ENCODE measurements at places on chromosomes 16 and 17. TPM values are rescaled to one million over a fixed set of nuclear protein-coding genes. Genes with fewer than 3 reads are reported as not detected.

KCNJ18 gene
- not detected for total RNA-seq

SPATA32 gene
- total RNA-seq, result not detected

- no peak for DNase-seq
Observed at GRCh38 chr17:10060526-10060925, 137.9 kb downstream of the GAS7 start.

- no peak for DNase-seq
Observed at GRCh38 chr17:43714465-43715149, 44.0 kb downstream of the SOST start.

GRCh38 chr17:37492167-37492566 lies 2.5 kb downstream of the DUSP14 start:
- DNase-seq, result no peak

DNA sequence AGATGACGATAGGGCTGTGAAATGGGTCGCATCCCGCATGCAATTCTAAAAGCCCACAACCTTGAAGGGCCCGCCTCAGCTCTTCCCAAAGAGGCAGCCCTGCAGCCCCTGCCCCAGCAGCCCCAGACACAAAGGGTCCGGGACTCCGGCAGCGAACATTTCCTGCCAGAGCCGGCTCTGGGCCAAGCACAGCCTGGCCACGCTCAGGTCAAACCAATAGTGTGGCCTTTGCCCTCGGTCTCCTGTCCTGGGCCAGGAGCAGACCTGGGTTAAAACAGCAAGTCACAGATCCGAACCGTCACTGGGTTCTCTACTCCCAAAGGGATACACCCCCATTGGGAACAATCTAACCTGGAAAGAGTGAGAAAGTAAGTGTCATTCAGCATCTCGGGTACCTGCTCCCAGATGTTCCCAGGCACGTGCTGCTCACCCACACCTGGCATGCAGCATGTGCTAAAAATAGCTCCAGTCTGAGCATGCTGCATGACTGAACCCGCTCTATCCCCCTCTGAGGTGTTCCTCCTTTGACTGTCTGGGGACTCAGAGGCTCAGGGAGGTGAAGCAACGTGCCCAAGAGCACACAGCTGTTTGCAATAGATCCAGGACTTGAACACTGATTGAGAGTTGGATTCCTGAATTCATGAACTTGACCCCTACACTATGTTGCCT lies 22.2 kb upstream of the ATP2A3 start:
- no peak for DNase-seq

DNA sequence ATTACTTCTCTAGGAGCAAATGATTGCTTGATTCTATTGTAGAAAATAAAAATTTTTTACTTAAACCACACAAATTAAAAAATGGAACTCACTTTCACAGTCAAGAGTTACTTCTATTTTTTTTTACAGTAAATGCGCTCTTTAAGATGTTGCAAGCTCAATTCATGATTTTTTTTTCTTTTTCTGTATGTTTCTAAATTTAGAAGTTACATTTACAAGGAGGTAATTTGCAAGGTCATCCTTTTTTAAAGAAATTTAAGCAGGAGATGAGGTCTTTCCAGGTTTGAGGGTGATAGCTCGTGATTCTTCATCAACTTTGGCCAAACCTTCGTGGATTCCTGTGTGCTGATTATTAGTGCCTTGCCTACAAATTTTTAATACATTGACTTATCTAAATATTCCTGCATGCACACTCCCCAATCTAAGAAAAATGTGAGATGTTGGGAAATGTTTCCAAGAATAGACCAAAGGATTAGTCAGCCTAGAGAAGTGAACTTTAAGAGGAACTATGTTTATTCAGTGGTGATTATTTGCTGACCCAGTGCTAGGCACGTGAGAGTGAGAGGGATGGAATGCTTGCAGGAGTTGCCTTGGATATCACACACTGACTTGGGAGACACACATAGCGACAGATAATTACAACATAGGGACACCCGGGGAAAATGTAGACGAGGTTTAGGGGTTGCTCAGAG lies 429.8 kb downstream of the MAF start:
- peak; percentile 24 for DNase-seq

DNA sequence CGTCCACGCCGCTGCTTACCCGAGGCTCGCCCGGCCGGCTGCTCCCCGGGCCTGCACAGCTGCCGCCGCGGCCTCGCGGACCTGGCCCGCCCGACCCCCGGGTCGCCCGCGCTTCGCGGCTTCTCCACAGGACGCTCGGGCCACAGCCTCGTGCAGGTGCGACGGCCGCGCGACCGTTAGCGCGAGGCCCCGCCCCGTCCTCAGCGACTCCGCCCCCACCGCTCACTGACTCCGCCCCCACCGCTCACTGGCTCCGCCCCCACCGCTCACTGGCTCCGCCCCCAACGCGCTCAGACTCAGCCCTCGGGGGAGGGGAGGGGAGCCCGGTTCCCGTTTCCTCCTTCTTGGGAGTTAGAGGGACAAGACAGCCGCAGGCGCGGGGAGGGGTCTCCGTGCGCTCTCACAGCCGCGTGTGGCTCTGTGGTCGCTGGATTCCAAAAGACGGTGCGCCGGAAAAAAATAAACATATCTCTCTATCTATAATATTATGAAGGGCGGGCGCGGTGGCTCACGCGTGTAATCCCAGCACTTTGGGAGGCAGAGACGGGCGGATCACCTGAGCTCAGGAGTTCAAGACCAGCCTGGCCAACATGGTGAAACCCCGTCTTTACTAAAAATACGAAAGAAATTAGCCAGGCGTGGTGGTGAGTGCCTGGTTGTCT lies at the start of gene MEIOB:
Gene MEIOB, minus strand, starts transcription at position 191 of the 662 bp plus-strand sequence. CDS start 3,989 bp downstream, outside the sequence.
- no peak for DNase-seq

CCDC200 gene
- not detected for total RNA-seq

DNA sequence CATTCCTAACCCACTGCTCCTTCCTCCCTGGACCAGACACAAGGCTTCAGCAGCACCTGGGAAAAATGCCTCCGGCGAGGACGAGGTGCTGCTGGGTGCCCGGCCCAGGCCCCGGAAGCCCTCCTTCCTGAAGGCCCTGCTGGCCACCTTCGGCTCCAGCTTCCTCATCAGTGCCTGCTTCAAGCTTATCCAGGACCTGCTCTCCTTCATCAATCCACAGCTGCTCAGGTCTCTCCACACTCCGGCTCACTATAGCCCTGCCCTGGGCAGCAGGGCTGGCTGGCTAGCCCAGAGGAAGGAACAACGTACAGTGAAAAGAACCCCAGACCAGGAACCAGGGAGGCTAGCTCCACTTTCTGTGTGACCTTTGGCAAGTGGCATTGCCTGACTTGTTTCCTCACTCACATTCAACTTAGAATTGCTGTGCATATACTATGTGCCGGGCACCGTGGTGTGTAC lies 26.2 kb downstream of the ABCC3 start:
- no peak for DNase-seq

DNA sequence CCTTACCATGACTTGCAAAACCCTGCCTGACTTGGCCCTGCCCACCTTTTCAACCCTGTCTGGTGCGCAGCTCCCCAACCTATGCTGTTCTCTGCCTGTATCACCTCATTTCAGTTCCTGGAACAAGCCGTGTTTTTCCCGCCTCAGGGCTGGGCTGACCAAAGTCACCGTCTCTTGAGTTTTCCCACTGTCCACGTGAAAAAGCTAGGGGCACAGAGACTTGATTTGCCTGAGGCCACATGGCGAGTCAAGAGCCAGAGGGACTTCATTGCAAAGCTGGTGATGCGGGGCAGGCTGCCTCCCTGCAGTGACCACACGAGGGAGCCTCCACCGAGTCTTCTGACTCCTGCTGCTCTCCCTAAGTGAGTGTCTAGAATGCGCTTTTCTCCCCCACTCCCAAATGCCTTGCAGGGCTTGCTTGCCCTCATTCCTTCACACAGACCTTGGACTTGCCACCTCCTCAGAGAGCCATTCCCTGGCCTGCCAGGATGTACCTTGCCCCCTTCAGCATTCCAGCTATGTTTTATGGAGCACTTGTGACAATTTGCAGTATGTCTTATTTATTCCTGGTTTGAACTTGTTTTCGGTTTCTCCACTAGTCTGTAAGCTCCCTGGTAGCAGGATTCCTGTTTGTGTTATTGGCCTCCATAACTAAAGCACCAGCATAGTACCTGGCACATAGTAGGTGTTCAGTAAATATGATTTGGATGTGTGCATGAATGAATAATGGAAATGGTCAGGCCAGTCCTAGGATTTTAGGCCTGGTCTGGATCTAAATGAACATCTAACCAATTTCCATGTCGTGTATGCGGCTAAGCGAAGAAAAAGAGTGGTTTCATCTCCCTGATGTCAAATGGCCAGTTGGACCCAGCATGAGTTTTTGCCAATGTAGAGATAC lies 252.3 kb downstream of the SNX29 start:
- DNase-seq, result no peak

ZFP3 gene
- total RNA-seq, result 8.6 TPM

- DNase-seq, result no peak
Observed at GRCh38 chr17:39670746-39671145, 2.5 kb downstream of the PNMT start.

ANKRD40CL gene
- total RNA-seq, result not detected

All from gastrocnemius medialis (tissue), 4 donors.